Subcutaneous adipose tissue (tissue), 4 donors: ENCODE measurements at places on chromosomes 2 and 18. TPM values are rescaled to one million over a fixed set of nuclear protein-coding genes. Genes with fewer than 3 reads are reported as not detected.

Gene NT5C1B
- not detected for total RNA-seq

Gene RGPD3
- 1.3 TPM for total RNA-seq

Gene SYT4
- 0.65 TPM for total RNA-seq

Gene SCYGR1
- total RNA-seq, result not detected

Gene TMEM247
- total RNA-seq, result not detected

Gene CTAGE1
- not detected for total RNA-seq

Gene ERICH2
- not detected for total RNA-seq

Gene NPHP1
- 7.7 TPM for total RNA-seq

Gene GPR35
- total RNA-seq, result 3.9 TPM

Gene GFPT1
- total RNA-seq, result 73.7 TPM

Gene PIEZO2
- 2.2 TPM for total RNA-seq

Gene CTIF
- total RNA-seq, result 68.9 TPM

Gene ITGA6
- 50.6 TPM for total RNA-seq

Gene SAG
- not detected for total RNA-seq

Gene CHST9
- total RNA-seq, result not detected

Gene CPS1
- total RNA-seq, result 6.6 TPM

Gene ALPP
- not detected for total RNA-seq

Gene UGT1A6
- not detected for total RNA-seq

Gene COL3A1
- total RNA-seq, result 115 TPM

Gene SLC16A14
- total RNA-seq, result 0.68 TPM

Gene SPDYA
- total RNA-seq, result 1.5 TPM

Gene TDRD15
- 1.6 TPM for total RNA-seq

Gene ZSWIM2
- total RNA-seq, result 0.51 TPM

Gene HRH4
- total RNA-seq, result not detected

Gene PUM2
- total RNA-seq, result 80.7 TPM

Gene ZNF892
- total RNA-seq, result 7.2 TPM

Gene TTR
- not detected for total RNA-seq

Gene ACTG2
- total RNA-seq, result 8.5 TPM

Gene RETREG2
- total RNA-seq, result 61.9 TPM

Gene ESPNL
- 0.22 TPM for total RNA-seq

Gene POLR1A
- total RNA-seq, result 22.0 TPM

Gene KCNK3
- total RNA-seq, result 1.8 TPM

Gene HOXD4
- total RNA-seq, result 6.2 TPM

Gene UBR3
- 110 TPM for total RNA-seq

Gene PLEKHB2
- total RNA-seq, result 116 TPM

Gene MYOM1
- 9.0 TPM for total RNA-seq

Gene OTOS
- total RNA-seq, result not detected

Gene MRPL44
- total RNA-seq, result 22.8 TPM

Gene ABCG5
- total RNA-seq, result not detected

Gene TUBA3E
- total RNA-seq, result not detected

Gene NLRC4
- 3.3 TPM for total RNA-seq

Gene SLC39A6
- 57.3 TPM for total RNA-seq
